ENCODE measurements at places on chromosomes 16 and 17.

DNA sequence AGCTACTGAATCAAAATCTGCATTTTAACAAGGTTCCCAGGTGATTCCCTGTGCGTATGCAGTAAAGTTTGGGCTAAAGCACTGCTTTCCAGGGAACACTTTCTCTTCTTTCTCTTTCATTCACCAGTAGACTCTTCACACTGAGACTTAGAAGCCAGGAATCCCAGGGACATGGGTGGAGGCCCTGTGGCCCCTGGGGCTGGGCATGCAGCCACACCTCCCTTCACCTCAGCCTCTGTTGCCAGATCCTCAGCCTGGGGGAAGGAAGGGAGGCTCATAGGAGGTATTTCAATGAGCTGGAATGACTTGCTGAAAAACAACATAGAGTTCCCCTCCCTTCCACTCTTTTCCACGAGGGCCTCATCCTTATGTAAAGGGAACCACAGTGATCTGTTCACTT, 1.2 kb downstream of the G6PC3 start:
- DNase-seq: no peak

- no peak for DNase-seq
These were observed 289.8 kb upstream of the FOXF1 start for GRCh38 chr16:86220561-86220960.

DNA sequence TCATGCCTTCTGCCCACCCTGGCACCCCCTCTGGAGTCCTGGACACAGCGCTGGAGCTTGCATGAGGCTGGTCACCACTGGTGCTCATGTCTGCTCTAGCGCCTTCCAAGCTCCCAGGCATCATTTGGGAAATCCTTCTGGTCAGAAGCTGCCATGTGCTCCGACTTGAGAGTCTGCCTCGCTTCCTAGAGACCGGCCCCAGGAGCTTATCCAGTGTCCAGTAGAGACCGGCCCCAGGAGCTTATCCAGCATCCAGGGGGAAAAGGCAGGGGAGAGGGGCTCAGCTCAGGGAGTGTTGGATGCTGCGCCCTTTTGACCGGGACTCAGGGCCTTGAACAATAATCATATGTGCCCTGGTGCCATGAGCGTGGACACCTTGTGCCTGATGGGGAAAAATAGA, 106.3 kb downstream of the RAP1GAP2 start:
- no peak for DNase-seq

- DNase-seq: no peak
These were observed 109.2 kb downstream of the ZNF778 start for GRCh38 chr16:89326721-89327120.

- DNase-seq: no peak
These were observed 218.2 kb upstream of the CHMP6 start for GRCh38 chr17:80773243-80773991.

GRCh38 chr17:1089915-1090314, 89.9 kb downstream of the ABR start:
- DNase-seq: no peak

GRCh38 chr17:79176792-79177601, 102.4 kb downstream of the ENGASE start:
- no peak for DNase-seq

GRCh38 chr17:33120103-33120502, 128.5 kb downstream of the SPACA3 start:
- no peak for DNase-seq

DNA sequence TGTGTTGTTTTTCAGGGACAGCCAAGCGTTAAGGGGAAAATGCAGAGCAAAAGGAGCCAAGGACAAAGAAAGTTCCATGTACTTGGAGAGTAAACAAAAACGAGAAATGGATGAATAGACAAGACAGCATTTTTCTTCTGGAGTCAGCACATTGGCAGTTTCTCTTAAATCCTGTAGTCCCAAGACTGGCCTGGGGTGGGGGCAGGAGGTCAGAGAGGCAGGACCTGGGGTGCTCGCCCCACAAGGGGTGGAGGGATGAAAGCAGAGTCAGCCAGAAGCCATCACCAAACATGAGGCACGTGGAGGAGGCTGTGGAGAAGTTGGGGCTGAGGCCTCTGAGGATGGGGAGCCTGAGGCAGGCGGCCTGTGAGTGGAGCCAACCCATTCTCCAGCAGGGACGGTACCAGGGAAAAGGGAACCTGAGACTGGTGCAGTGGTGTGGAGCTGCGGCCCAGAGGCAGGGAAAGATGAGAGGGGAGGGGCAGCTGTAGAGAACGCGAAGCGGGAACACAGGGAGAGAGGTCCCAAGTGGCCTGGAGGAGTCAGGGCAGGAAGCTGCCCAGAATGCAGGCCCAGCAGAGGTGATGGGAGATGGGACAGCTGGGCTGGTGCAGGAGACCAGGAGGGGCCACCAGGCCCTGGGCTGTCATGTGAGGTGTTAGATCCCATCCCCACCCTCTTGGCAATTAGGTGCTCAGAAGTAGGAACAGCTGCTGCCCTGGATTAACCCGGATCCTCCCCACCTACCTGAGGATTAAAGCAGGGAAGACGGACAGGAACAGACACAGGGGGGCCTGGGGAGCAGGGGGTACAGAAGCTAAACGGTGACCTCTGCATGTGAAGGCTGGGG, 3.3 kb downstream of the TLCD3B start:
- DNase-seq: no peak

Data from activated CD4-positive, alpha-beta T cell treated with anti-CD3 and anti-CD28 coated beads for 4 hours (primary cell).